ENCODE measurements at places on chromosomes 2 and 18.

GRCh38 chr2:19659024-19659792, 242.6 kb downstream of the TTC32 start:
- DNase-seq: no peak

DNA sequence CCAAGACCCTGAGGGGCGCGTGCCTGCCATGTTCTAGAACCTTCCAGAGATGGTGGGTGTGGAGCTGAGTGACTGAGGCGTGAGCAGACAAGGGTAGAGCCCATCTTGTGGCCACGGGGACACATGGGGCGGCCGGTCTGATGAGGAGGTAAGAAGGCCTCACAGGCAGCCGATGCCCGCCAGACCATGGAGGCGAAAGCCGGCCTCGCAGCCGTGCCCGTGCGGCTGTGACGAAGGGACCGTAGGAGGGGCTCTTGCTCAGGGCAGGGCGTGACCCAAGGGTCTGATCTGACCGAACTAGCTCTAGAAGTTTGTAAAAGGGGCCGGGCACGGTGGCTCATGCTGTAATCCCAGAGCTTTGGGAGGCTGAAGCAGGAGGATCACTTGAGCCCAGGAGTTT, 19.6 kb downstream of the D2HGDH start:
- DNase-seq: peak; percentile 77

GRCh38 chr18:13268158-13269012, 49.8 kb downstream of the LDLRAD4 start:
- DNase-seq: no peak

- DNase-seq: no peak
Measured at GRCh38 chr2:202042444-202042843, 8.8 kb downstream of the FZD7 start.

- DNase-seq: no peak
Measured at GRCh38 chr18:3236470-3236869, 11.1 kb upstream of the MYL12A start.

DNA sequence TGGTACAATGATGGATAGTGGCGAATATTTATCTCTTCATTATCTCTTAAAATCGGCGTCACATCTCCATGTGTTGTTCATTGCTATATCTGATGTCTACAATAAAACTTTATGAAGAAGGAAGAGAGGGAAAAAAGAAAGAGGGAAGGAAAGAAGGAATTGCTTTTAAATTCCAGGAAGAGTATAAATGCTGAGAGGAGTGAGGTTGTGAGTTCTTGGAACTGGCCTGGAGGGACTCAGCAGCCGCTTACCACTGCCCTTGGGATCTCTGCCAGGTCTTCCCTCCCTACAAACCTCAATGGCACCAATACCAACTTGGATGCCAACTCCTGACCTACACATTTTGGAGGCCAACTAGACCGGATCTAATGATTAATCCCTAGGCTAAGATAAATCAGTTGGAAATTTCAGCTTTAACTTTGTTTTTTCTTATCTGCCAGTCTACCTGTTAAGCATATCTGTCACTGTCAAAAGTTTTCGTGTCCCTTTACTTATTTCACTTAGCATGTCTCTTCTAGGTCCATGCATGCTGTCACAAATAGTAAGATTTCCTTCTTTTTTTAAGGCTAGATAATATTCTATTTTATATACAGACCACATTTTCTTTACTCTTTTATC, 9.8 kb downstream of the SCN9A start:
- peak; percentile 26 for DNase-seq

GRCh38 chr18:63339920-63340484, 20.4 kb upstream of the BCL2 start:
- DNase-seq: no peak

DNA sequence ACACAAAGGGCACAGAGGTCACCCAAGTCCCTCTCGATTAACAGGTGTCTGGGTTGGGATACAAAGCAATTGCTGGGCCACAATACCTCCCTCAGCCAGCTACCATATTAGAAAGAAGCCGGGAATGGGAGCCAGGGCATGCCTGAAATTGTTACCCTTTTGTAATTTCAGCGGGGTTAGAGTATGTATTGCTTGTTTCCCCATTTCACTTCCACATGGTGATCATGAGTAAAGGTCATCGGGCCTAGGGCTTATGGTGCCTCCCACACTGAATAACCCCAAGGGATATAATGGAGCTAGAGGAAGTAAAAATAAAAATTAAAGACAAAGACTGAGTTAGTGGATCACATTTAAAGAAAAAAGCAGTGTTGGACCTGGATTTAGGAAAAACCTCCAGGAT, 437.2 kb upstream of the KLHL29 start:
- DNase-seq: no peak

- no peak for DNase-seq
Measured at GRCh38 chr2:23456396-23456795, 71.4 kb downstream of the KLHL29 start.

DNA sequence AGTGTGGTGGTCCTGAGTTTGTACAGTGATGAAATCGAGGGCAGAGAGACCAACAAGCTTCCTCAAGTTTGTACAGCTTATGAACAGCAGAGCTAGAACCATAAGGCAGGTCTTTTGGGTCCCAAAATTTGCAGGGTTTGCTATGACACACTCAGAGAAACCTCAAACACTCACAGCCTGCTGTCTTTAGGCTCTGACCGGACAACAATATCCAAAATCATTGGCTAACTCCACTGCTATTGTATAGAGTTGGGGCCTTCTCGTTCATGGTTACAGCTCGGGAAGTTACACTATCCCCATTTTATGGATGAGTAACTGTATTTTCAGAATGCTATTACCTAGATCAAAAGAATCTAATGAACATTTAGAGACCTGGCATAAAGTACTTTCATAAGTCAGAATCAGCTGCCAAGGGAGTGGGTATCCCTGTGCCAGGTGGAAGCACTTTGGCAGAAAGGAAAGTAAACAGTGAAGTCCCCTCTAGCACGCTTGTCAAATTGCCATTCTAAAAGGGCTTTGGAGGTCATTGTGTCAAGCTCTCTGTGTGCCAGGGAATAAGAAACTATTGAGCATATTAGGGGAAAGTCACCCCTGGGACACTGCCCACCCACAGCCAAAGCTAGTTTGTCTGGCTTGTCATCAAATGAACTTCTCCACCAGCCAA, 331.8 kb downstream of the ALK start:
- no peak for DNase-seq

DNA sequence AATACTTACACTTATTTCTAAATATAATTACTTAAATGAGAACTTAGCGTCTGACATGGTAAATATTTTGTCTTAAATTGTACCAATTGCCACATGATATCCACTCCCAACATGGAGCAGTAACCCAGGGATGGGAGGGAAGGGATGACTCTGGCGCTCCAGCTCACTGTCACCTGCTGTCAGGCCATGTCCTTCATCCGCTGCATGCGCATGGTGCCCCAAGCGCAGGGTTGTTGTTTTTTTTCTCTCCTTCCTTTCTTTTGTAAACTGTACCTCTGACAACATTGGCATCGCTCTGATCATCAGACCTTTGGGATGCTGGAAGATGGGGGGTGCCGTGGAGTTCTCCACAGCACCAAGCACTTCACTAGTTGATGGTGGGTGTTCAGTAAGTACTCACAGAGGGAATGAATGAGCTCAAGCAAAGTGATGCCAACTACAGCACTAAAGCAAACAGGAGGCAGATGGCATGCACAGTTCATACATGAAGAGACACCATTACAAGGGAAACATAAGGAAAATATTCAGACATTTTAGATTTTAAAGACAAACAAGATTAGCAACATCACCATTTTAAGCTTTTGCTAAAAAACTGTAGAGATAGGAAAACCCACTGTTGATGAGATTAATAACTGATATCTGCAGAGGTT, 247.8 kb downstream of the GBX2 start:
- DNase-seq: no peak

DNA sequence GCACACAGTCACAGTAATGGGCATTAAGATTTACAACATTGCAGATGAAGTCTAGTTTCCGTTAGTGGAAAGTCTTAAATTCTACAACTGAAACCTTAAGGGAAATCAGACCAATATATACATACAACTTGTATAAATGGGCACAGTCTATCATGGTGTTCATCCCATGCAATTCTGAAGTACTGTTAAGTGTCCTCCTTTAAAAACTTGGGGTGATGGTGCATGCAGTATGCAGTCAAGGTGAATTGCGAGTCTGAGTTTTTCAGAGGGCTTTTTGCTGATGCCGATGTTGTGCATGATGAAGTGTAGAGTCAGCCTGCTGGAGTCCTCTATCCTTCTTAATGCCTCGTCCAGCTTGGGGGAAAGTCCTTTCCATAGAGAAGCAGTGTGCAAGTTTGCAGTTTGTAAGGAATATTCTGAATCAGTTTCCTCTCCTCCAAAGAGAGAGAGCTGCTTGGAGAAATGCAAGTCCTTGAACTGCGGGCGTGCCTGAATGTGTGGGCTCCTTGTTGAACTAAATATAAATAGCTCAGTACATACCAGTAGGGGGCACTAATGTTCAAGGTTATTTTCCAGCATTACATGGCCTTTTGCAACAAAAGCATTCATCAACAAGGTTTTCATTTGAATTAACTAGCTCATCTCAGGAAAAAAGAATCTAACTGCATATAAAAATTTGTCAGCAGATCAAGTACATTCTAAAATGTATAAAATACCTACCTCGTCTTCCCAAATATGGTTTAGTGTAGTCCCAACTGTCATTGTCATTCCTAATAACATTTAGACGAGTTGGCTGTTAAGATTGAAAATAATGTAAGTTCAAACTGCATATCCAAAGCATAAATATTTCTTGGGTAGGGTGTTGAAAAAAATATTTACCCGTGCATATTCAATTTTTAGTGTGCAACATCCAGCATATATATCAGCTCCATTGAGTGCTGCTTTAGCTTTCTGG, 21.3 kb downstream of the HNRNPLL start:
- no peak for DNase-seq

- no peak for DNase-seq
Measured at GRCh38 chr2:74138600-74139323, 8.9 kb downstream of the BOLA3 start.

DNA sequence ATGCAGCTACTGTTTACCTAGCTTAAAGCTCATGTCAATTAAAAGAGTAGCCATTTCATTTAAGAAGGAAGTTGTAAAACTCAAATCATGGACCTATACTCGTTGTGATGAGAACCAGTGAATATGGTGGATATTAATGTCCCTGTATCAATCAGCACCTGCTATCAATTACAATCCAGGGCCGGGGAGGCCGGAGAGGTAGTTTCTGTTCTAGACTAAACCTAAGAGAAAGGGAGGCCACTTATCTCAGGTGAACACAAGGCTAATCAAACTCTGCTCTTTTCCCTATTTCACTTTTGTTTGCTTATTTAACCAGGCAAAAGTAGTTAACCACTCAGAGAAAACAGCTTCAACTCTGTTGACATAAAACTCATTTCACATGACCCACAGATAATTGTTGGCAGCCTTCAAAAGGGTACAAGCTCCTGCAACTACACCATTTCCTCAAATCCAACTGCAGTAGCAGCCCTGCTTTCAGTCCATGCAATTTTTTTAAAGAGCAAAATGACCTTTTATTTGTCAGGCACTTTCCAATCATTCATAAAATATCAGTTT, 27.8 kb upstream of the SLC9A2 start:
- DNase-seq: peak; percentile 49

GRCh38 chr2:88656690-88657089, 29.4 kb upstream of the EIF2AK3 start:
- DNase-seq: peak; percentile 89

GRCh38 chr2:120736624-120737339, 1.1 kb downstream of the GLI2 start:
- DNase-seq: peak; percentile 97

- DNase-seq: no peak
Measured at GRCh38 chr2:195594248-195594647, 62.8 kb upstream of the SLC39A10 start.

DNA sequence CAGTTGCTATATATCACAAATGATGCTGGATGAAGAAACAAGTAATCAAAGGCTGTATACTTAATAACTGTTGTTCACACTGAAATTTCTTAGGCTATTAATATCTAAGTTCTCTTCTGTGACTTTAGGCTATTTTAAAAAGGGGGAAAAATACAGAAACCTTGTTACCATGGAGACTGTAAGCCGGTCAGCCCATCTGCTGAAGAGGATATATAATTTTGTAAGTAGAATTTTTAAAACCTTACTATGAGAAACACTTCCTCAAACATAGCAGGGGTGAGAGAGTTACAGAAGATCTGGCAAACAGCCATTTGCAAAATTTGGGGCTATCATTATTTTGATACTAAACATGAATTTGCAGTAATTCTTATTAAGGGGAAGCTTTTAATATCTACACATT, 27.8 kb downstream of the CACNB4 start:
- DNase-seq: no peak

GRCh38 chr18:39653221-39653620, 2087.6 kb upstream of the CELF4 start:
- DNase-seq: no peak

GRCh38 chr2:178980815-178981214, 69.1 kb downstream of the CCDC141 start:
- no peak for DNase-seq

DNA sequence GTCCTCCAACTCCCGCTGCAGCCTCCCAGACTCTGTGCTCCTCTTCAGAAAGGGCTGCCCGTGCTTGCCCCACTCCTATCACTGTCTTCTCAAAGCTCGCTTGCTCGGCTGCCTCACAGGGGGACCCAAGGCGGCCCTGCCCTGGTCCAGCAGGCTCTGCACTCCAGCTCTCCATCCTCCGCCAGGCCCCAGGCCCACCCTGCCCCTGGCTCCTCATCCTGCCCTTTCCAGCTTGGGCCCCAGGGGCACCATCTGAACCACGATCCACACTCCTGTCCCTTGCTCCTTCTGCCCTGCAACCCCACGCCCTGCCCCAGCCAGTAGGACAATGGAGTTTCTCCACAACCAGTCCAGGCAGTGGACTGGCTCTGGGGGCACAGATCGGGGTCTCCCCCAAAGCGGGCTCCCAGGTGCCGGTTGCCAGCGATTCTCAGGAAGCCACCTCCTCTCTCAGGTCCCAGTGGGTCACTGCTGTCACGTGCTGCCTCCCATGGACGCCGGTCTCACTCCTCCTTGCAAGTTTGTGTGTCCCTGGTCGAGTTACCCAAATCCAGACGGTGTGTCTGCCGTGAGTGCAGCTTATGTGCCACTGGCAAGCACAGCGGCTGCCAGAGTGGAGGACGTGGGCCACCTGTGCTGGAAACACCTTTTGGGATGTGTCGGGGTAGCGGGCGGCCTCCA, 238.5 kb downstream of the HDAC4 start:
- DNase-seq: peak; percentile 32

Data from osteoblast (primary cell).